Activated CD4-positive, alpha-beta T cell treated with anti-CD3 and anti-CD28 coated beads, Interleukin-2, amount 50 U/mL, for 24 hours (primary cell): ENCODE measurements at places on chromosomes 3 and 15.

DNA sequence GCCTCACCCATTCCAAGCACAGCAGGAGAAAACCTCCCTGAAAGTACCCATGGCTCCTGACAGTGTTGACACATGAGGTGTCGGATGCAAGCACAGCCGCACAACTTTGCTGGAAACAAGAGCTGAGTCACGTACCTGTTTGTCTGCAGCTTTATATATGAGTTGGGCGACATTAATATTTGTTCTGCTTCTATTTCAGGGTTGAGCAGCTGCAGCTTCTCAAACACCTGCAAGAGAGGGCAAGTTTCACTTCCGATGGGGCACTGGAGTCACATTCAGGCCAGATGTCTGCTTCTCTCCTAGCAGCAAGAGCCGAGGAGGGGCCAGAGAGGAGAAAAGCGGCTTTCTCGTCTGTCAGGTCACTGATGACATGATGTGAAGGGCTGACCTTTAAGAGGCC, 88.0 kb downstream of the NUP210 start:
- DNase-seq, result no peak

DNA sequence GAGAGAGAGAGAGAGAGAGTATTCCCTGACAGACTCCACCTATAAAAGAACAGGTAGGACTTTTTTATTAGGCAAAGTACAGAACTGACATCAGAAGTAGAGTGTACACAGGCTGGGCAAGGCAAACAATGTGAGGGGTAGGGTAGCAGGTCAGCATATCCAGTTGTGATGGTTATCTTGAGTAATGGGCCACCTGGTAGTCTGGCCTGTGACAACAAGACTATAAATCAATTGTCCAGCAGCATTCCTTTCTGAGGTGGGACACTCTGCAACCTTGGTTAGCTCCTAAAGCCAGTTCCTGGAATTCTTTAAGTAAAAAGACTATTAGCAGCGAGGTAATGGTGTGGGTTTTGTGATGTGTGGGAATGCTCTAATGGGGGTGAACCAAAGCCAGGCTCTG, 14.9 kb upstream of the TMCC1 start:
- no peak for DNase-seq

GRCh38 chr3:17557749-17558463, 184.5 kb downstream of the TBC1D5 start:
- no peak for DNase-seq

- no peak for DNase-seq
These were observed 108.3 kb downstream of the OCA2 start for GRCh38 chr15:27990521-27991515.

- DNase-seq, result no peak
These were observed 11.8 kb upstream of the PLXND1 start for GRCh38 chr3:129618186-129618820.

GRCh38 chr15:30042556-30042955, 40.2 kb upstream of the GOLGA8J start:
- no peak for DNase-seq

- DNase-seq, result no peak
These were observed 29.6 kb downstream of the CPOX start for GRCh38 chr3:98563661-98564281.

DNA sequence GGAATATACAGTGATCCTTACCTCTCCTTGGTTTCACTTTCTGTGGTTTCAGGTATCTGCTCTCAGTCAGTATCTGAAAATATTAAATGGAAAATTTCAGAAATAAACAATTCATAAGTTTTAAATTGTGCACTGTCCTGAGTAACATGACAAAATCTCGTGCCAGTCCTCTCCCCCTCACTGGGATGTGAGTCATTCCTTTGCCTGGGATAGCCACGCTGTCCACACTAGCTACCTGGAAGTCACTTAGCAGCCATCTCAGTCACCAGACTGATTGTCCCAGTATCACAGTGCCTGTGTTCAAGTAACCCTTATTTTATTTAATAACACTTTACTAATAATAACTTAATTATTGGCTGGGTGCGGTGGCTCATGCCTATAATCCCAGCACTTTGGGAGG, 15.3 kb upstream of the KLHL25 start:
- DNase-seq, result no peak

GRCh38 chr15:94840794-94841783, 609.7 kb downstream of the MCTP2 start:
- DNase-seq, result no peak

- DNase-seq, result no peak
These were observed 56.2 kb downstream of the EIF3J start for GRCh38 chr15:44593042-44593736.

GRCh38 chr3:76869726-76870384, 170.0 kb upstream of the ROBO2 start:
- DNase-seq, result no peak

GRCh38 chr15:58453931-58454793, 22.4 kb downstream of the LIPC start:
- no peak for DNase-seq

- no peak for DNase-seq
These were observed 45.6 kb downstream of the CCDC12 start for GRCh38 chr3:46930945-46931403.

DNA sequence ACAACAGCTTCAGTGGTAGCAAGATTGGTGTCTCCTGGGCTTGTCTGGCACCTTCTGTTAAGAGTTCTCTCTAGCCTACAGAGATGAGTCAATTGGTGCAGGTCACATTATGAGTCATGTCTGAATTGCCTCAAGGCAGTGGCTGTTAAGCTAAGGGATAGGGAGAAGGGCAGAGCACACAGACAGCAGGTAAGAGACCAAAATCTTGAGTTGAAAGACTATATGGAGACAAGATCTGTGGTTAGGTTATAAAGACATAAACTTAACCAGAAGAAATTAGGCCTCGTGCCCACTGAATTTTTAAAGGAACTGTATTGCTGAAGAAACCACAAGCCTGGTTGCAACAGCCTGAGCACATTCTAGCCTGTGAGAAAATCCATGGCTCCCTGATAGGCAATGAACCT, 19.2 kb upstream of the KPNA1 start:
- no peak for DNase-seq

DNA sequence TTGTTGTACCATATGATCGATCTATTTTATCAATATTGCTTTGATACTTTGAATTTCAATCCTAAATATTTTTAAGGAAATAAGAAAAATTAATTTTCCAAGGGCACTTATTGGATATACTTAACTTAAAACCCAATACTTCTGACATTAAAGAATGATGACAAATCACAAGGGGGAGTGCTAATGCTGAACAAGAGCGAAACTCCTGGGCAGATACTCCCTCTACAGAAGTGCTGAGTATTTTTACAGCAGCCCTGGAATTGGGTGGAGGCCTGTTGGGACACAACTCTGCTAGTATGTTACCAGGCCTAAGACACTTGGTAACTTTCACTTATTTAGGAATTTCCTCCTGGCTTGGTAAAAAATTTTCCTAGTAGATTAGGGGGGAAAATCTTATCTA, 46.2 kb downstream of the DENND6A start:
- DNase-seq, result no peak

DNA sequence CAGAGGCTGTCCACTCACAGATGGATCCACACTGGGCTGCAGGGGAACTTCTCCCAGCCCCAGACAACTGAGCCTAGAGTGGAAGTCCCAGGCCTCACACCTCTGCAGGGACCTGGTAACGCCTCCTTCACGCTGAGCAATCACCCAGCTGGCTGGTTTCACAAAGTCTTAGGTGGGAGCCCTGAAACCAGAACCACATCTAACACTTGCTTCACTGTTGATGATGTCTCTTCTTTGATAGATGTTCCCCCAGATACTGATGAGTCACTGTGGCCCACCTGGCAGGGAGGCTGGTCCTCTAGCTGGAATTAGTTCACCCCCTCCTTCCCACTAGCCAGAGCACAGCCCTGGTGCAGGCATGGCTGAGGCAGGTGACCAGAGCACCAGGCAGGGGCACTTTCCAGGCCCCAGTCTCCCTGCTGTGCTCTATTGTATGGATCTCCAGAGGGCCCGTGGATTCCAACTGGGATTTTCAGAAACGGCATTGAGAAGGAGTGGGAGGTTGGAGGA, 33.5 kb downstream of the MYL3 start:
- no peak for DNase-seq

- no peak for DNase-seq
These were observed 1.5 kb downstream of the ITGB5 start for GRCh38 chr3:124885466-124886167.

- DNase-seq, result no peak
These were observed 117.7 kb upstream of the PLCL2 start for GRCh38 chr3:16767006-16767405.

GRCh38 chr3:120875989-120876388, 32.0 kb upstream of the STXBP5L start:
- no peak for DNase-seq

- DNase-seq, result no peak
These were observed 31.7 kb downstream of the ATP2B2 start for GRCh38 chr3:10473581-10474274.

GRCh38 chr3:159941038-159942000, 47.3 kb upstream of the IL12A start:
- no peak for DNase-seq

DNA sequence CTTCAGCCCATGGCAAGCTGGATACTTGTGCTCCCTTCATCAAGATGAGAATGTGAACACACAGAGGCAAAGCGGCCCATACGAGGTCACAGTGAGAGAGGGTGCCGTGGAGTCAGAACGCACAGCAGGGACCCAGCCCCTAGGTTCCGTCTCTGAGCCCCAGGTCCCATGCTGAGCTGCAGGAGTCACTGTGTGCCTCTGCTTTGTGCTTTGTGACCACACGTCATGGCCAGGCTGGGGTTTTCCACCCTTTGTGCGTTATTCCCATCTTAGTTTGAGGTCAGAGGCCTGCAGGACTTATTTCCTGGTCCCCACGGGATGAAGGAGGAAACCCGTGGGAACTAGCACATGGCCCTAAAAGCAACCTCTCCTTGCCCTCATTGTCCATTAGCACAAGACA, 140.3 kb downstream of the TJP1 start:
- no peak for DNase-seq

DNA sequence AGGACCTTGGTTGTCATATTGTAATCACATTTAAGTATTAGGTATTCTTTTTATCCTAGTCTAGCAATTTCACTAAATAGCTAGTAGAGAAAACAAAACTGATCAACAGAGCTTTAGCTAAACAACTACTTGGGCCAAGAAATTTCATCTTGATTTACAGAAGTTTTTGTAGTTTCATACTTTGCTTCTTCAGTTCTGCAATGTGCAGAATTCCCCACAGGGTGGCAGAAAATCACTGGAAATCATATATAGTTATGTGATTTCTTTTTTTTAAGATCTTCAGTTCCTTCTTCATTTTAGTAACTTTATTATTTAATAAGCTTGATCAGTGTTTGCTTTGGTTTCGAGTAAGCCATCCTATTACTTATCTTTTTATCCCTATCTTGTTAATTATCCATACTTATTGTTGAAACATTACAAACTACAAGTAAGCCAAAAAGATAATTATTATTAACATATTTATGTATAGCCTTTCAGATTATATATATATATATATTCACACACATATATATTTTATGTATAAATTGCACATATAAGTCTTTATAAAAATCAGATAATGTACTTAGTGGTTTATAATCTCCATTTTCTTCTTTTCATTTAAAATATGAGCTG, 2.2 kb upstream of the BNIP2 start:
- DNase-seq, result peak; percentile 26

DNA sequence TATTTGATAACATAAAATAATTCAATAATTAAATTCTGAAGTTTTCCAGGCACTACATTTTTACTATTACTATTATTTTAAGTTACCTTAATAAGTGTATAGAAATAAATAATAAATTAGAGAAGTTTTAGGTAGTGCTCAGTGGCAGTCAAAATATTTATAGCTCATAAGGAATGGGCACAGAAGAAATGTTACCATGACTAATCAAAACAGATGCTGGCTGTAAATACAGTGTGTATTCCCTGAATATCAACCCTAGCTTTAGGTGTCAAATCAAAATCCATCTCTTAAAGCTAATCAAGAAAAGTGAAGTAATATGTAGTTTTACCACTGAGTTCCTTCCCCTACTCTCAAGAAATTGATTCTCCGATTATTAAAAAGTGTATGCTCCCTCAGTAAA, 35.5 kb downstream of the ZBTB20 start:
- DNase-seq, result no peak

GRCh38 chr3:98596541-98597500, 3.4 kb upstream of the CPOX start:
- peak; percentile 26 for DNase-seq

DNA sequence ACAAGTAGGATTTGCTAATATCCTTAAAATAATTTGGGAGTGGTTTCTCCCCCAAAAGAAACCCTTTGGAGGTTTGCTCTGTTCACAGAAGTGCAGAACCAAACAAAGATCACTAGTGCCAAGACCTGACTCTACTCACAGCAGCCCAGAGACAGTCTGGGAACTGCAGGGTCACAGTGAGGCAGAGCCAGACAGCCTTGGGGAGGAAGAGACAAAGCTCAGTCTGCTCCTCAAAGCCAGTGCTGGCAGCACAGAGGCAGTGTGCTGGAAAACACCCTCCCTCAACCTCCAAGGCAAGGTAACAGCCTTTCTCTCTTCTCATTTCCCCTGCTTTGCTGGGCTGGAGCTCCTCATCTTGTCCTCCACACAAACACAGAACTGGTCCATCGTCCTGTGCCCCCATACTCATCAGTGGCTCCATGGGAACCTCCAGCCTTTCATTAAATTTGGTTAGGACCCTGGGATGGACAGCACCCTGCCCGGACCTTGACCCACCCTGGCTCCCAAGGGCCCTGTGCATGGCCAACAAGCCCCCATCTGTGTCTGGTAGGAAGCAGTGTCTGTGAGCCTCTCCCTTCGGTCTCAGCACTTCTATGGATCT, 12.6 kb downstream of the RAB6B start:
- no peak for DNase-seq

DNA sequence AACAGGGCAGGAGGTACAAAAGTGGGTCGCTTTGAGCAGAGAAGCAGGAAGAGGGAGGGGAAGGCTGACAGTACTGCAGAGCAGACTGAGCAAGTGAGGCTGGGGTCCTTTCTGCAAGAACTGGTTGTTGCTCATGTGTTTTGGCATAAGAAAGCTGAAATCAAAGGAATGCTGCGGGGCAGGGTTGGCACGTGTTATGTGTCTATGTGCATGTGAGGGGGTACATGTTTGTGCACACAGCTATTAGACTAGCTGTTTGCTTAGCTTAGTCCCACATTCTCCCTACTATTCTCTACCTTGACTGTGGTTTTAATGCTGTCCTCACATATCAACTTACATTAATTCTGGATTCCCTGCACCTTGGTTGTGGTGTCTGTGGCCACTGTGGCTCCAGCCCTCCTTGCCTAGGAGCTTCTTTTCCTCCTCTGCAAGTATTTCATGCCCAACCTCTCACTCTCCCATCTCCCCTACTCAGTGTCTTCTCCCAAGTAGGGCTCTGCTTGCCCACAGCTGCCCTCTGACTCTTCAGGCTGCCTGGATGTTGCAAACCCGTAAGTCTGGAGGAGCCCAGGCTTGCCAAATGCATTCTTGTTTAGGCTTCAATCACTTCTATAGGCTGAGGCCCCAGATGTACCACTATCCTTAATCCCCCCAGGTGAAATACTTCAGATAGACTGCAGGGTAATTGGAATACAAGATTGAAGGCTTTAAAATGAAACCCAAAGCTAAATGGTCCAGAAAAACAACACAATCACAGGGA, 4.8 kb downstream of the TAGLN3 start:
- DNase-seq, result no peak
